ENCODE measurements at places on chromosomes 5 and 9. TPM values are rescaled to one million over a fixed set of nuclear protein-coding genes. Genes with fewer than 3 reads are reported as not detected.

DNA sequence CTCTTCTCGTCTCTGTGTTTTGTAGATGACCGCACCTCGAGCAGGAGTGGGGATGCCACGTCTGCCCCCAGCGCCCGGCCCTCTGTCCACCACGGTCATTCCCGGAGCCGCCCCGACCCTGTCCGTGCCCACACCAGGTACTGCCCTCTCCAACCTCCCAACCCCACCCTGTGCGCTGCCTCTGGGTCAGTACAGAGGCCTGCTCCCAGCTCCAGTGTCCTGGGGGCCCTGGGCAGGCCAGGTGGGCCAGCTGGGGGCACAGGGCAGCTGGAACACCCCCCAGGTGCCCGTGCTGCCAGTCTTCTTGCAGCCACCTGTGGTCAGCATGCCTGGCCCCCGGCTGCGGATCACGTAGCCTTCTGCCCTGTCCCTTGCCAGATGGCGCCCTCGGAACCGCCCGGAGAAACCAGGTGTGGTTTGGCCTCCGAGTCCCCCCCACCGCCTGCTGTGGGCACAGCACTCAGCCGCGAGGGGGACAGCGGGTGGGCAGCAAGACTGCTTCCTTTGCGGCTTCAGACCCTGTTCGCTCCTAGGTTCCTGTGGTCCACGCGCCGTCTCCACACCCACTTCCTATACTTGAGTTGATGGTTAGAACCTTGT, 133.7 kb downstream of the WNK2 start:
- peak; percentile 4 for DNase-seq

- no peak for DNase-seq
Observed at GRCh38 chr9:136650021-136650420, 12.7 kb upstream of the EGFL7 start.

GRCh38 chr9:93188426-93189368, 4.8 kb downstream of the WNK2 start:
- DNase-seq: no peak

DNA sequence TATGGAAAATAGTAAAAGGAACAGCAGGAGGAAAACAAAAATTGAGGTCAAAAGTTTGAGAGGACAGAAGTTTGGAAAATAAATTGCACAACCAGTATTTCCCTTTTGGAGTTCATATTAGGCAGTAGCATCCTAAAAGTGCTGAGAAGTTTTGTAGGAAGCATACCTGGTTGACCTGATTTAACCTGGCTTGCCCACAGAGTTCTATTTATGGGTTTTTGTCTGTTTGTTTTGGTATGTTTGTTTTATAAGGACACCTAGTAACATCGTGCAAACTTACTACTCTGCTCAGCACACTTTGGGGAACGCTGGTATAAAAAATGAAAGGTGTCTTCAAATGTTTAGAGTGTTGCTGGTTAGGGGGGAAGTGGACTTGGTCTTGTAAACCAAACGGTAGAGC, 15.1 kb downstream of the ADRB2 start:
- no peak for DNase-seq

DNA sequence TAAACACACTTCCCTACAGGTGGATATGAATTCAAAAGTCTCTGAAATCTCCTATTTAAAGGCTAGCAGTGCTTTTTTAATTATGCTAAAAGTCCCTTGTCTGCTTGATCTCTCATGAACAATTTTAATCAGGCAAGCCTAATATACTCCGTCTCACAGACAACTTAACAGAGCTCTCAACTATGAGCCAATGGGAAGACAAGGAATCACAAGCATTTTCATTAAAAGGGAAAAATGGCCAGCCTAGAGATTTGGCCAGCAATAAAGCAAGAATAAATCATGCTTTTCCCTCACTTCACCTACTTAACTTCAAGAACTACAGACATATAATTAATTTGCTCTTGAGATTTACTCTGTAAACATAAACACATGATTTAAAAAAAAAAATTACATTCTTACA, 78.0 kb downstream of the RFX3 start:
- no peak for DNase-seq

Gene CSF1R
- 32.2 TPM for total RNA-seq

Gene SPINK9
- not detected for total RNA-seq

Gene SPINK5
- 32.6 TPM for total RNA-seq

Gene TEX48
- total RNA-seq: not detected

Gene TMEM215
- total RNA-seq: 0.06 TPM

Gene PCDHGA4
- total RNA-seq: 0.84 TPM
